ENCODE measurements at places on chromosomes 3 and 15. TPM values are rescaled to one million over a fixed set of nuclear protein-coding genes. Genes with fewer than 3 reads are reported as not detected.

DNA sequence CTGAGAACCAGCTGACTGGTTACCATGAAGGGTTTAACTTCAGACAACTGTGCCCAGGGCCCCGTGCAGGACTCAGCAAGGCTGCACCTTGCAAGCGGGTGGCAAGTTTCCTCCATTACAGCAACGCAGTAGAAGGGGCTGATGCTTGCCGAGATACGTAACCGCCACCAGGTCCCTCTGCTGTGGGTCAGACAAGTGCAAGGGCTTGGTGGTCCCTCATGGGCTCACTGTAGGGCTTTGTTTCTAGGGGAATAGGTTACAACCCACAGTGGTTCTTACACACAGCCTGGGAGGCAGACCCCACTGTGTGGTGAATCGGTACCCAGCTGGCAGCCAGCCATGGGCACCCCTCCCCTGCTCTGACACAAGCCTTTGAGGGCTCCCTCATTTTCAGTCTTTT lies 15.5 kb upstream of the SNRPA1 start:
- H3K4me3 ChIP-seq: no peak overlapping the region
- no peak overlapping the region for H3K27ac ChIP-seq
- no peaks in the 10 kb centered on the region for H3K27me3 ChIP-seq
- no peaks in the 10 kb centered on the region for H3K36me3 ChIP-seq

GRCh38 chr3:153215966-153216365 lies 53.9 kb downstream of the RAP2B start:
- peaks cover 10% of the 10 kb centered on the region for H3K4me1 ChIP-seq
- H3K36me3 ChIP-seq: no peaks in the 10 kb centered on the region
- H3K27me3 ChIP-seq: no peaks in the 10 kb centered on the region
- no peak overlapping the region for H3K27ac ChIP-seq
- DNase-seq: no peak

DNA sequence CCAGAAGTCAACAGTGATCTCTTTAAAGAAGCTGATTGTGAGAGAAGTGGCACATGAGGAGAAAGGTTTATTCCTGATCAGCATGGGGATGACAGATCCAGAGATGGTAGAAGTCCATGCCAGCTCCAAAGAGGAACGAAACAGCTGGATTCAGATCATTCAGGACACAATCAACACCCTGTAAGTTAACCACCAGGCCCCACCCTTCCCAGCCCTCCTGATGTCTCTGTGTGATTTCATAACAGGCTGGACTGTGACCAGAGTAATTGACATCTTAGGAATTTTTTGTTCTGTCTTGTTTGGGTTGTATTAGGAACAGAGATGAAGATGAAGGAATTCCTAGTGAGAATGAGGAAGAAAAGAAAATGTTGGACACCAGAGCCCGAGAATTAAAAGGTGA lies 67.7 kb downstream of the KLHL25 start:
- H3K4me3 ChIP-seq: no peak overlapping the region
- H3K27me3 ChIP-seq: no peaks in the 10 kb centered on the region
- H3K27ac ChIP-seq: no peak overlapping the region
- no peaks in the 10 kb centered on the region for H3K4me1 ChIP-seq
- DNase-seq: no peak

GRCh38 chr15:79204886-79205675 lies 77.4 kb upstream of the ANKRD34C start:
- no peaks in the 10 kb centered on the region for H3K36me3 ChIP-seq
- H3K4me3 ChIP-seq: no peak overlapping the region
- no peak overlapping the region for H3K27ac ChIP-seq
- H3K4me1 ChIP-seq: 0 out of 2 replicates have a peak, but pooled peaks cover 4% of the 10 kb centered on the region
- DNase-seq: peak; percentile 71

Gene EFHB
- 1.5 TPM for total RNA-seq

Gene FAM81A
- 7.0 TPM for total RNA-seq
